Activated CD4-positive, CD25-positive, alpha-beta regulatory T cell (primary cell): ENCODE measurements at places on chromosomes 12 and 14.

DNA sequence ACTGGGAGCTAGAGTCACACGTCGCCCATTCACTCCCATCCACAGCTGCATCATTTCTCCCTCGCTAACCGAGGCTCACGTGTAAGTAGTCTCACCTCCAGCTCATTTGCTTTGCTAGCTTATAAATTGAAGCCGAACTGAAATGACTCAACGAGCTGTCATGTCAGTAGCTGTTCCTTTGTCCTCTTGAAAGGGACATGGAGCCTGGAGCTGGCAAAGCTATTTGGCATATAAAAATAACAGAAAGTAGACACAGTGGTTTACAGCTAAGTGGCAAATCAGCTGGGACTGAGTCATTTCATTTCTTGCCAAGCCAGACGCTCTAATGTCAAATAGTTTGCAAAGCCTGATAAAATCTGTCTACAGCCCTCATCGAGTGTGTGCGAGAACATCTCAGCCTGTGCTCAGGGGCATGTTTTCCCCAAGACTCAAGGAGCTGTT, 114.4 kb upstream of the TMEM233 start:
- DNase-seq = no peak

GRCh38 chr12:42145197-42145549, 499 bp upstream of the GXYLT1 start:
- no peak for DNase-seq

DNA sequence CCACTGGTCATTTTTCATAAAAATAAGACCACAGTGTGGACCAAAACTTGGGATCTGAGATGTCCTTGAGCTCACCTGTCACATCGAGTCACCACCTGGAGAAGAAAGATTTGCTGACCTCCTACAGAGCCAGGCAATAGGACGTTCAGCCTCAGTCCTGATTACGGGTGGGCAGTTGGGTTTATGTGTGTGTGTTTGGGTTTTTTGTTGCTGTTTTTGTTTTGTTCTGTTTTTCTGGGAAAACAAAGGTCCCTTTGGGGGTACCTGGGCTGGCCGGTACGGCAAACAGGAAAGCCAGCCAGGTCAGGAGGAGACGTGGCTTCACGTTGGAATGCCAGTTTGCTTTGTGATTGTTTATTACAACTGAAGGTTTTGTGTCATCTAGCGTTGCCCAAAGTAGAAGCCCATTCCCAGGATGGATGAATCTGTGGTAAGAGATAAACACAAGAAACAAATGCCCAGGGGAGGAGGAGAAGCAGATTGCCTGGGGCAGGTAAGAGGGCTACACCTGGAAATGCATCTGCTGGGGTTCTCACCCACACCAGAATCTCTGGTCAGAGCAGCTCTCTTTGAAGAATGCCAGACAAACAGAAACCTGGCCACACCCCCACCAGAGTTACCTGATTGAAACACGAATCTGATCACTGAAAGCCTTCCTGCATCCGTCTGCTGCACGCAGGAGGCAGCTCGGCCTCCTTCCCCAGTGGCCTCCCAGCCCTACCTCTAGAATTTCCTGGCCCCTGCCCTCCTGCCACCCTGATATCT, 100.1 kb upstream of the DIO3 start:
- no peak for DNase-seq

DNA sequence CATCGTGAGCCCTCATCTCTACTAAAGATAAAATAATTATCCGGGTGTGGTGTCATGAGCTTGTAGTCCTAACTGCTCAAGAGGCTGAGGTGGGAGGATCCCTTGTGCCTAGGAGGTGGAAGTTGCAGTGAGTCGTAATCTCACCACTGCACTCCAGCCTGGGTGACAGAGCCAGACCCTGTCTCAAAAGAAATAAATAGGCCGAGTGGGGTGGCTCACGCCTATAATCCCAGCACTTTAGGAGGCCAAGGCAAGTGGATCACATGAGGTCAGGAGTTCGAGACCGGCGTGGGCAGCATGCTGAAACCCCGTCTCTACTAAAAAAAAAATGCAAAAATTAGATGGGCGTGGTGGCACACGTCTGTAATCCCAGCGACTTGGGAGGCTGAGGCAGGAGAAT, 70.9 kb downstream of the RESF1 start:
- no peak for DNase-seq

- no peak for DNase-seq
These were observed 1.7 kb downstream of the PDE3A start for GRCh38 chr12:20370014-20370386.

DNA sequence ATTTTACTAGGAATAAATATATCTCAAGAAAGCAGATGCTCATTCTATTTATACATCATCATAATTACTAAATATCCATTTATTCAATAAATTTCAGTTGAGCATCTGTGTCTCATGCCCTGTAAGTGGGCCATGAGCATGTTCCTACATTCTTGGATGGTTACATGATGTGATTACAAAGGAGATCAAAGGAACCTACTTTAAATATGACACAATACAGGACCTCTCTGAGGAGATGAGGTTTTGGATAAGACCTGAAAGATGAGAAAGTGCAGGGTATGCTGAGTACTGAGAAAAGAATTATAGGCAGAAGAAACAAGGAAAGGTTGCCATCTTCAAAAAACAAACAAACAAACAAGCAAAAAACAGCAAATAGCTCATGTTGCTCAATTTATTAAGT, 105.4 kb upstream of the CNTN1 start:
- no peak for DNase-seq

DNA sequence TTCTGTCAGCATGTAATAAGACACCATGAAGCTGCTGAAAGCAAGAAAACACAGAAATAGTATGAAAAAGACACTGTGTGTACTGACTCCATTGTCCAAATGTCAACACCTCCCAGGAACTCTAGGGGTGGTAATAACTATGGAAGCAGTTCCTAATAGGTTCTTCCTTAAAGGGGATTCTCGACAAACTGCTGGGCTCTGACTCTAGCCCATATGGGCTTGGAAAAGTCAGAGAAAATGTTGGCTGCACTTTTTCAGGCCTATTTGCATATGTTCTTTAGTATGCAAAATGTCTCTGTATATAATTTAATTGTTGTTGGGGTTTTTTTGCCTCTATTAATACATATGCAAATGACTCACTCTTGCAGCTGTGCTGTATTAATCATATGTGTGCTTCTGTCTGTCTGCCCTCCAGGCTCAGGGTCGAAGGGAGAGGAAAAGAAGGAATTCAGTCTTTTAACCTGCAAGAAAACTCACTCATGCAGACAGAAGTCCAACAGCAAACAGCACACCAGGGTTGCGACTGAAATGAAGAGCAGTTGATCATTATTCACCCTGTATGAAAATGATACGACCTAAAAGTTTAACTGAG, 317.6 kb downstream of the SOX5 start:
- no peak for DNase-seq

DNA sequence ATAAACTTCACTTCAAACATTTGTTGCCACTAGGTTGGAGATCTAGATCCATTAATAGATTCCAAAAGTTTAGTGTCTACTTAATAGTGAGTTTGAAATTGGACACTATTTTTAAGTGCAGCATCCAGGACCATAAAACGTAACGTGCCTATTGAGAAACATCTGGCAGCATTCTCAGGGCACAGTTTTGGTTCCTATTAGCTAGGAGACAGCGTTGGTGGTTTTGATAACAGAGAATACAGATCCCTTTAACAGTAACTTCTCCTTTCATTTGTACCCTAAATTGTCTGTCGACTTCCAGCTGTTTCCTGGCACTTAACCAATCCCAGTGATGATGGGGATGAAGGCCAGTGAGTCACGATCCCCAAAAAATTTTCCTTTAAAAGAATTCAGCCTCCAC, 25.8 kb downstream of the KCNK10 start:
- no peak for DNase-seq

- DNase-seq = no peak
These were observed 2.9 kb upstream of the CMAS start for GRCh38 chr12:22042976-22043669.

- no peak for DNase-seq
These were observed 2.5 kb downstream of the CNIH1 start for GRCh38 chr14:54438703-54439102.

DNA sequence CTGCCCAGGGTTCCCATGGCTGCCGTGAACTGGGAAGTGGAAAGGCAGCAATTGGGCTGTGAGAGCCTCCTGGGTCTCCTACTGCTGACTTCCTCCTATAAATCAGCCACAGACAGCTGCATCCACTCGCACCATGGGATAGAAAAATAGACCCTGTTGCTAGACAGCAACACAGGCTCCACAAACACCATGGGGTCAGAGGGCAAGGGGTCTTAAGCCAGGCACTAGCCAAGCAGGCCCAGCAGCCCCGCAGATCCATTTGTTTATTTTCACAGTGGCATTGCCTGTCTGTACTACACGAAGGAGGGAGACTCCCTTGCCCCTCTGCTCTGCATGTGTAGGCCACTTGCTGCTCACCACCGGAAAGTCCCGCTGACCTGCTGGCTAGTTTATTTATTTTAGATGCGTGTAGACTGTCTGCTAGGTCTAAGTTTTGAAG, 139.8 kb downstream of the DACT1 start:
- DNase-seq = no peak

DNA sequence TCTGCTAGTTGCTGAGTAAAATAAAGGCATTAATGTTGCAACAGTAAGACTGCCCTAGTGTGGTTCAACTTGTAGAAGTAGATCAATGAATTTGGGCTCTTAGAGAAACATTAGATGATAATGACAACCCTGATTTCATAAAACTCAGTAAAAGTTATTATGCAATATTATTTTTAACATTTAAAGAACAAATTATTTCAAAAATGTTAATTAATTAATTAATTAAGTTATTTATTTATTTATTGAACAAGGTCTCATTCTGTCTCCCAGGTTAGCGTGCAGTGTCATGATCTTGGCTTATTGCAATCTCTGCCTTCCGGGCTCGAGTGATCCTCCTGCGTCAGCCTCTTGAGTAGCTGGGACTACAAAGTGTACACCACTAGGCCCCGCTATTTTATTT, 1016.4 kb downstream of the VRK1 start:
- no peak for DNase-seq

DNA sequence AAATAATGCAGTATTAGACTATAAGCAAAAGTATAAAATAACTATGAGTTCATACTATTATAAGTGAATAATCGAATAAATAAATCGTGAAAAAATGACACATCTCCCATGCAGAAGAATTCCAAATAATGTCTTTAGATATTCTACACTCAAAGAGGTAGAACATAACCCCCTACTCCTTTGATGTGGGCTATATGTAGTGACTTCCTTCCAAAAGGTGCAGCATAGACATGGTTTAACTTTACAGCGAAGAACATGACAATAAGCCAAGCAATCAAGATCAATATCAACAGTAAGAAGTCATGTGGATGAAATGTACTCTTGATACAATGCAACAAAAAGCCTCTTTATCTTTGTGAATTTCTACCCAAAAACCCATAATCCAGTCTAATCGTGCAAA, 46.0 kb upstream of the HIF1A start:
- DNase-seq = no peak

DNA sequence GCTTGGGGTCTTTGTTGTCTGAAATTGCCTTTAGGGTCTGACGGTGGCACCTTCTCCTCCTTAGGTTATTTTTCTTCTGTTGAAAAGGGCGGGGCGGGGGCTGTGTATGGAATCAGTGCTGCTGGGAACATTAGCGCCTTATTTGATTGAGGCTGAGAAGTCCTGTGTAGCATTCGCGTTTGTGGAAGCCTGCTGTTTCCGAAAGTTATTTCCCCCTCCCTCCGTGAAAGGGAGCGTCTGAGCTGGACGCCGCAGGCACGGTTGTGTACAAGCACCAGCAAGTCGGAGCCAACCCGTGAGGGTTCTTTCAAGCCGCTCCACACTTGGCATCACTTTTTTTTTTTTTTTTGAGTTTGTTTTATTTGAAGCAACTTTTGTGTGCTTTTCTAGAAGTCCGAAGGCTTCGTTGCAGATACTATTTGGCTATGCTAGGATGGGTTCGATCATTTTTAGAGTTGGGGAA, 1.1 kb downstream of the SYNE2 start:
- no peak for DNase-seq

DNA sequence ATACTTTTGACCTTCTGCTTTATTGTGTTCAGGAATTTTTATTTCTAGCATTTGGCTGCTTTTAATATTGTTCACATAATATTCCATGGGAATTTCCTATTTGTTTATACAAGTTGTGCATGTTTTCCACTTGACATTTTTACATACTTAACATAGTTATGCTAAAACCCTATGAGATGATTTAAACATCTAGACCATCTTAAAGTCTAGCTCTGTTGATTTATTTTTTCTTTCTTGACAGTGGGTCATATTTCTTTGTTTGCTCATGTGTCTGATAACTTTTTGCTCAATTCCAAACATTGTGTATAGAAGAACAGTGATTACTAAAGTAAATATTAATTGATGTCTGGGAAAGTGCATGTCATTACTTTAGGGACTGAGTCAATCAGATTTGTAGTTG, 202.1 kb upstream of the PDZRN4 start:
- no peak for DNase-seq

GRCh38 chr12:26255893-26256645, 60.7 kb downstream of the SSPN start:
- DNase-seq = no peak

DNA sequence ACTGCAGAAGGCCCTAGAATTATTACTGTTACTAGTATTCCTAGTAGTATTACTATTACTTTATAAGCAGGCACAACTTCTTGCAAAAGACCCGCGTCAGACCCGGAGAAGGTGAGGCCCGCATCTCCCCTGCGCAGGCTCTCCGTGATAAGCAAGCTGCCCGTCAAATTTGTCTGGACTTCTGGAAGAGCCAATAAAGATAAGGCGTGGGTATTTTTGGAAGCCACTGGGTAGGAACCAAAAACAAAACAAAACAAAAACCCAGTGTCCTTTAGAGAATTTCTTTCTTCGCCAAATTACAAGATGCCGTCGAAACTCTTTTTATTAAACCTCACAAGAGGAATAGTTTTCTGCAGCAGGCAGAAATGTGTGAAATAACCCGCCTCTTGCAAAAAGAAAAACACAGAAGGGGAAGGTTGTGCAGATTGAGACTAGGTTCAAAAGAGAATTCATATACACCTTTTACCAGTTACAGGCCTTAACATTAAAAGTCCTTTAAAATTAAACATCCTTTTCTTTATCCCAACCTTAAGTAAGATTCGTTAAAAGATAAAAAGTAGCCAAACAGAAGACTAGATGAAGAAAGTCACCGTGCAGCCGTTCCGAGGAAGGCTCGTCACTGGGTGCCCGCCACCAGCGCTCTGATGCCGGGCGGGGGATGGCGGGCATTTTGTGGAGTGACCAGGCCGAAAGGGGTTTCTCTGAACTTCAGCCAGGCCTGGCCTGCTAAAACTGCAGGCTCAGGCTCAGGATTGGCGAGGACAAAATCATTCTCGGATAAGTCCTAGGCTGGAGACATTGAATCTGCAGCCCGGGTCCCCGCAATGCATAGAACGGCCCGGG, 1.6 kb downstream of the TBX5 start:
- no peak for DNase-seq
